ENCODE measurements at places on chromosomes 5 and 9.
A peak's percentile ranks its signal among the peaks of the same experiment; 100 is the strongest.

DNA sequence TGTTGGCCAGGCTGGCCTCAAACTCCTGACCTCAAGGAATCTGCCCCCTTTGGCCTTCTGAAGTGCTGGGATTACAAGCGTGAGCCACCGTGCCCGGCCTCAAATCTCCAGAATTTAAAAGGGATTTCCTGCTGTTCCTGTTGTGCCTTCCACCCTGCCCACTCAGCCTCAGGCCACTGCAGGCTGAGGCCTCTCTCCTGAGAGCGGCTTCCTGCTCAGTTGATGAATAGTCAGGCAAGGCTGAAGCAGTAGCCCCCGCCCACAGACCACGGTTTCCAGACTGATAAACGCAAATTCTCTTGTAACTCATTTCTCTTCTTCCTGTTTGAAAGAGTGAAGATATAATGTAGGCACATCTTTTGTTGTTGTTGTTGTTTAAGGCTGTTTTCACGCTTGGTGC lies 127.0 kb upstream of the PLCXD3 start:
- no peak for DNase-seq

DNA sequence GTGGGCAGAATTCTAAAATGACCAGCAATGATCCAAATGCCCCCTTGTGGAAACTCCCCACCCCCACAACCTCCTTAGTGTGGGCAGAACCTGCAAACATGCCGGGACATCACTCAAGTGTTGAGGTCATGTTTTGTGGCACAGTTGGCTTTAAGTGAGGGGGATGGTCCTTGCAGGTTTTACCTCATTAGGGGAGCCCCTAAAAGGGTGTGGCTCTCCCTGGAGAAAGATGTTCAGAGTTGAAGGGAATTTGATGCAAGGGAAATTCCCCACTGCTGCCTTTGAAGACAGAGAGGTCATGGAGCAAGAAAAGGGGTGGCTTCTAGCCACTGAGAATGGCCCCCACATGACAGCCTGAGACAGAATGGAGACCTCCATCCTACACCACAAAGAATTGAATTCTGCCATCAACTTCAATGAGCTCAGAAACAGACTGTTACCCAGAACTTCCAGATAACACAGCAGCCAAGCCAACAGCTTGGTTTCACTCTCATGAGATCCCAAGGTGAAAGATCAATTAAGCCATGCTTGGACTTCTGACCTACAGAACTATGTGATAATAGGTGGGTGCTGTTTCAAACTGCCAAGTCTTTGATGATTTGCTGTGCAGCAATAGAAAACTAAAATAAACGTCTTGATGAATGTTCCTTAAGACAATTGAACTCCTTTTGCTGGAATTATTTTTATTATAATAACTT lies 103.4 kb downstream of the MED10 start:
- no peak for DNase-seq

DNA sequence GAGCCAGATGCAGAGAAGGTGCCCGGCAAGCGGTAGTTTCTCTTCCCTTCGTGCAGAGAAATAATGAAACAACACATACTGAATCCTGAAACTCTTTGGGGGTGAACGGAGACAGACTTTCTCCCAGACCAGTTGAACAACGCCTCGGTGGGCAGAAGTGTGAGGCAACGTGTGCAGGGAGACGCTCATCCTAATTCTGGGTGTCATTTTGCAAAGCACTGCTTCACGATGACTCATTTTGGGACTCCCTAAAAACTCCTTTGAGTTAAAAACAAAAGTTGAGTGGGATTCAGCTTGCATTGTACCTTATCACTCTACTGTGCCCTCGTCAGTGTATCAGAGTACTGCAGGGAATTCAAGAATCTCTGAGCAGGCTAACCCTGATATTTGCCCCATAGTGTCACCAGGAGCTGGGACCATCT lies 3.5 kb upstream of the NEK6 start:
- DNase-seq: no peak

DNA sequence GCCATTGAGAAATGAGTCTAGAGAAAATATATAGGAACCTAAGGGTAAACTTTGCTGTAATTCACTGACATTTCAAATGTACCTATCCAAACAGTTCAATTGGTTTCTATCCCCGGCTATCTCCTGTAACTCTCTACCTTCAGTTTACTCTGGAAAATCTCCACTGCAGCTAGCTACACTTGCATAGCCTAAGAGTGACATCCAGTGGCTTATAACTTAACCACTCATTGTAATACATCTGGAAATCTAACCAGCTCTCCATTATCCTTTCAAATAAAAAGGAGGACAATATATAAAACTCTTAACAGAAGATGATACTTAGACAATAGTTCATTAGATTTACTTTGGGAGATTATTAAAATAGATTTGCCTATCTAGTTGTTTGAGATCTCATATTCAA lies 35.3 kb upstream of the SPDL1 start:
- DNase-seq: no peak

- DNase-seq: no peak
These were observed 462.9 kb downstream of the BNC2 start for GRCh38 chr9:16407617-16408016.

- no peak for DNase-seq
These were observed 413.5 kb downstream of the TLE4 start for GRCh38 chr9:79985264-79985663.

DNA sequence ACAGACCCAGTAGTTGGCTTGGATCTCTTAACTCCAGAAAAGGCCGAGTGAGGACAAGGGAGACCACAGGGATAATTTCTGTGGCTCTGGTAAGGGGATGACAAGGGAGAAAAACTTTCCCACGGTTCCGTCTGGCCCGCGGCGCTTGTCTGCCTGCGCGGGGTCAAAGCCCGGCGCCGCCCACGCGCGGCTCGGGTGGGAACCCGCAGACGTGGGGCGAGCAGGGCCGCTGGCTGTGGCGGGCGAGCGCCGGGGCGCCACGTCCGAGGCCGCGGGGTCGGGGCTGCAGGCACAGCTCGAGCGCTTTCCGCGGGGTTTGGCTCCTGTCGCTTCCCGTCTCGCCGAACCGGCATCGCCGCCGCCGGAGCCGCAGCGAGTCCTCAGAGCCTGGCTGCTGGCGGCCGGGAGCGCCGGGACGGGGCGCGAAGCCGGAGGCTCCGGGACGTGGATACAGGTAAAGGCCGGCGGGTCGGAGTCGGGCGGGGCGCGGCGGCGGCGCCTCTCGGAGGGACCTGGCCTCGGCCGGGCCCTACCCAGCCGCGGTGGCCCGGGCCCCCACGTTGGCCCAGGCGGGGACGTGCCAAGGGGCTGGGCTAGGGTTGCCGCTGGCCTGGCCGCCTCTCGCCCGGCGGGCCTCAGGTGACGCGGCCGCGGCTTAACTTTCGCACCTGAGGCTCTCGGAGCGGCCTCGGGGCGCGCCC lies at the start of gene RNF180:
TSS of gene RNF180 (plus strand) at position 344 of the 701 bp plus-strand sequence. CDS start 34,965 bp downstream, outside the sequence.
- DNase-seq: no peak

DNA sequence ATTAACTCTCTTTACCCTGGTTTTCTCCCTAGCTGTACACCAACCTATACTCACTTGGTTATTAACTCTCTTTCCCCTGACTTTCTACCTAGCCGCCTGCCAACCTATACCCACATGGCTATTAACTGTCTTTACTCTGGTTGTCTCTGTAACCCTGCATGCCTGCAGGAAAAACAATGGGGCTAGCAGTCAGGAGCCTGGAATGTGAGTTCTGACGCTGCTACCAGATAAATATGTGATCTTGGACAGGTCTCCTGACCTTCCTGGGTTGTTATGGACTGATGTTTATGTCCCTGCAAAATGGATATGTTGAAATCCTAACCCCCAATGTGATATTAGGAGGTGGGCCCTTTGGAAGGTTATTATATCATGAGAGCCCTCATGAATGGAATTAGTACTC lies 119.2 kb downstream of the SMARCA2 start:
- no peak for DNase-seq

DNA sequence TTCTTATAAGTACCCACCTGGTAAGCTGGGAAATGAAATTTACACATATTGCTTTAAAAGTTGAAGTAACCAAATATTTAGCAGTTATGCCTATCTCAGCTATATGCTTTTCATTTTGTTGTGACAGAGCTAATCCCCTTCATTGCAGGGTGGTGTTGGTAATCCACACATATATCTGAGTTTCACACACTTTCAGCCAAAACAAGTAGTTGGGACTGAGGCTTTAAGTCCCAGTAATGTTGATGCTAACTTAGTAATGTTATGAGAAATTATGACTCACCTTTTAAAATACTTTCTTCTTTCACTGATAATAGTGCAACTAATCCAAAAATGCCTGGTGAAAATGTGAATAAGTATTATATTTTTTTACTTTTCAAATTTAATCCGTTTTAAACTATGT lies 19.2 kb upstream of the RICTOR start:
- no peak for DNase-seq

DNA sequence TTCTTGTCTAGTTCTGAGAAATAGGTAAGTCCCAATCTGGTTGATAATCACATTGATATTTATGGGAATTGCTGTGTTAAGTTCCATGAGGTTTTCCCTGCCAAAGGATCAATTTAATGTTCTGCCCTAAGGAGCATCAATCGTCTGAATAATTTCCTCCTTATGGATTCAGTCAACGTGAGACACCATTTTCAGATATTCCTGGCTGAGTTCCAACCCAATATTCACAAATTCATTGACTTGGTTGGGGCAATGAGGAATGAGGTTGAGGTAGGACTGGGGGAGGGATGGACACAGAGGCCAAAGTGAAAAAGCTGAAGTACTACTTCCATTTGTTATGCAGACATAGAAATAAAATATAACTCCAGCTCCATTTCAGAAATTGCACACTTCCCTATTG lies 99.1 kb downstream of the ZNF622 start:
- no peak for DNase-seq

DNA sequence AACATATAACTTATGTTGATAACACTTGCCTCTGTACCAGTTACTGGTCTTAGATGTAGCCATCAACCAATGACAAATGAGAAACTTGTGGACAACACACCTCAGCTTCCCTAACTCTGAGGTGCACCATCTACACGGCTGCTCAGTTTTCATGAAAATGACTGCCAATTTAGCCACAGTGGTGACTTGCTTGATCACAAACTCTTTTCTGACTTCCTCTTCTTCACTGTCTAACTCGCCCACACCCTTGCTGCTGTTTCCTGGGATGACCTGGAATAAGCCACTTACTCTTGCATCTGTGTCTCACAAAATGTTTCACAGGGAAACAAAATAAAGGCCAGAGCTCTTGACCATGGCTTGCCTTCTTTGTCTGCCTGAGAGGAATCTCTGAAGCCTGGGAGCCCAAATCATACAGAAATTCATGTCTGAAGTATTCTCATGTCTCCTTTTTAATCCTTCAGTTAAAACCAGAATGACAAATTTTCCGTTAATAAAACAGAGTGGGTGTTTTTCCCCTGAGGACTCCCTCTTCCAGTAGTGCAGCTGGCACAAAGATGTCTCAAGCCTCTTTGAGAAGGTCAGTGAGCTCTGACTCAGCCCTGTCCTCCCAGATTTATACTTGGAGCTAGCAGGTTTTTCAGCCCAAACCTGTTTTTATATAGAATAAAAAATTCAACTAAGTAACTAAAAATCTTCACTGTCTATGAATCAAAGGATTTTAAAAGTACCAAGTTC lies 126.5 kb upstream of the PAM start:
- no peak for DNase-seq

DNA sequence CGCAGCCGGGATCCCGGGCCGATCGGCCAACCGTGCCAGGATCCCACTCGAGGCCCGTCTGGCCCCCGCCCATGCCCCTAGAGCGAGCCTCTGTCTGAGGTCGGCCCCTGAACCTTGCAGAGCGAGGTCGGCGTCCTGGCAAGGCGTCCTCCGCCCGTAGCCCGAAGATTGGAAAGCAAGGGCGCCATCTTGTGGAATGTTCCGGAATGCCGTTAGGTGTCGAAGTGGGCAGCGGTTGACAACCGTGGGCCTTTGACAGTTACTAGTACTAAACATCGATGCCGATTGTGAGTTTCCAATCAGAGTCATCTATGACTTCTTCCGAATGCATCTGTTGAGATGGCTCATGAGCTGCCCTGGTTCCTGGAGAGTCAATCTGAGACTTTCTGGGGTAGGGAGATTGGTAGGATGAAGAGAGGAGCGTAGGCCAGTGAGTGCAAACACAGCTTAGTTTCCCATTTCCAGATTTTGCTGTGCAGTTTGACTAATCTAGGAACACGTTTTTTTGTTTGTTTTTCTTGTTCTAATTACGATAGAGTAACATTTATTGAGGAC lies 923 bp upstream of the PLK2 start:
- DNase-seq: peak; percentile 82

DNA sequence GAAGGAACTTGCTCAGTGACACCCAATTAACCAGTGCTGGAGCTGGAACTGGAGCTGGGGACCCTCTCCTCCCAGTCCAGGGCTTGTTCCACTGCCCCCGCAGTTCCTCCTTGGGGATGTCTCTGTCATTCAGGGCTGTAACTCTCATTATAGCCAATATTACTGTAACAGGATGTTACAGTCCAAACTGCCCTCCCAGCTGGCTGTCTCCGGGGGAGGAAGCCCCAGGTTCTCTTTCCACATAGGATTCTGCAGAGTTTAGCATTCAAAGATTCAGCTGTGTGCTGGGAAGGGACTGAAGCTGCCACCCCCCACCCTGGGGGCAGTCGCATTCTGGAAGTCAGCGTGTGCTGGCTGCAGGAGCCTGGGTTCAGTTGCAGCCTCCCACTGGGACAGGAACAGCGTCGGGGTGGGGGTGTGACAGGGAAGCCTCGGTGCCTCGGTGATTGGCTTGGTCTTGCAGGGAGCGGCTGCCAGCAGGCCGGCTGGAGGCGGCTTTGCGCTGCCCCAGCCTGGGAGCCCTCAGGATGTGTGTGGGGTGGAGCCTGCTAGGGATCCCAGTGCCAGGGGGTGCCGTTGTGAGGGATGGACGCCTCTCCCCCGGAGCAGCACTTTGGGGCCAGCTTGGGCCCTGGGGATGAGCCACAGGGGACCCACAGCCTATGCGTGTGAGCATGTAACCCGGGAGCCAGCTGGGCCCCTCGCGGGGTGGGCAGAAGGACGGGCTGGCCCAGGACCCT lies 101.1 kb downstream of the RGS3 start:
- DNase-seq: no peak

DNA sequence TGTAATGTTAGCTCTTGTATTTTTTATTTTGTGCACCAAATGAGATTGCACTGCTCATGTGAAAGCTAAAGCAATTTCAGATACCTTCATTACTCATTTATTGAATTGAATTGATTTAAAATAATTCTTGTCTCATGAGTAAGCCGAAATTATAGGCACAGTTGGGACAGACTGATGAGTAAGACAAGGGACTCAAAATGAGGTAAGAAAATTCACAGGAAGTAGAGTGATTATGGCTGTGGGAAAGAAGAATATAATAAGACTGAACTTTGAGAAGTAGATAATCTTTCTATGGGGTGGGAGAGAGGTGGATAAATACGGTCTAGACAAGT lies 51.1 kb downstream of the NUDT12 start:
- DNase-seq: no peak

- no peak for DNase-seq
These were observed 558.4 kb downstream of the BNC2 start for GRCh38 chr9:16312116-16312515.

- DNase-seq: no peak
These were observed 98.0 kb downstream of the ENC1 start for GRCh38 chr5:74542482-74542881.

GRCh38 chr9:104256031-104256695 lies 162.1 kb downstream of the SMC2 start:
- no peak for DNase-seq

GRCh38 chr5:159106193-159106568 lies 6.5 kb upstream of the EBF1 start:
- no peak for DNase-seq
